ENCODE measurements at places on chromosomes 3 and 15.

- no peak for DNase-seq
Measured at GRCh38 chr3:63556401-63556800, 96.1 kb upstream of the SNTN start.

DNA sequence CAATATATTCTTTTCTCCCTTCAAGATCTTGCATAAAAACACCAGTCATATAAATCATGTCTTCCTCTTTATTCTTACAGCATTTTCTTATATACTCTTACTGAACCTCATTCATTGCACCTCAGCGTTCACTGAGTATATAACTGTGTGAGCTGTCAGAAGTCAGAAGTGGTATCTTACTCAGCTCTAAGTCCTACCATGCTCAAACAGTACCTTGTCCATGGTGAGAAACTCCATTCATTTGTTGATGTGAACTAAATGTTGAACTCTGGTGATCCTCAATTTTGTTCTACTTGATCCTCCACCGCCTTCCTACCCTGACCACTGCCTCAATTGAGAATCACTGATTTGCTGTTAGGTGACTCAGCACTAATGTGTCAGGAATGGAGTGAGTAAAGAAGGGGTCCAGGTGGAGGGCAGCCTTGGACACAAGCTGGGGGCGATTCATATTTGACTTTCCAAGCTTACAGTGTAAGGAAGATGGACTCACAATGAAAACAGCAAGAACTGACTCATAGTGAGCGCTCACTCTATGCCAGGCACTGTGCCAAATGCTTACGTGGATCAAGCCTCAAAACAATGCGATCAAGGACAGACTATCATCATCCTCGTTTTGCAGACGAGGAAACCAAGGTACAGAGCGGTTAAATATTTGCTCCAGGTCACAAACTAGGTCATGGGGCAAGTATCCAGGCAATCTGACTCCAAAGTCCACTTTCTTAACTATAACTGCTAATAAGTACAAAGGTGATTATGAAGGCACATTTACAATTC lies 13.5 kb upstream of the ZFYVE19 start:
- DNase-seq, result no peak

GRCh38 chr3:63990733-63991132 lies 32.6 kb downstream of the PSMD6 start:
- no peak for DNase-seq

DNA sequence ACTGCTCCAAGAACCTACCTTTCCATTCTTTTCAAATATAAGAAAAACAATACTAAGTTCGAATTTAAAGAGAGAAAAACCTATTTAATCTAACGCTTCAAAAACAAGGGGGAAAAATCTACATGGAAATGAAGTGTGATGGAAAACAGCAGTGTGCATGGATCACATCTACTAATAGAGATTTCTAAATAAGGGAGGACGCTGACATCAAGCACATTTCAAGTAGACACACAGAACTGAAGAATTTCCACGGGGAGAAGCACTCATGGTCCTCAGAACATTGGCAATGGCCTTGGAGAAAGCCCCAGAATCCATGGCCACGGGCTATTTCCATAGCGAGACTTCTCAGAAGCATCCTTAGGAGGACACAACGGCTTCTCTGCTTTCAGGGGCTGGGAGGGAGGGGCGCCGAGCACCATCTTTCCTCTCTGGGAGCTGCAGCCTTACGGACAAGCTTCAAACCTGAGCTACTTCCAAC lies 1.0 kb downstream of the TASOR start:
- DNase-seq, result no peak

DNA sequence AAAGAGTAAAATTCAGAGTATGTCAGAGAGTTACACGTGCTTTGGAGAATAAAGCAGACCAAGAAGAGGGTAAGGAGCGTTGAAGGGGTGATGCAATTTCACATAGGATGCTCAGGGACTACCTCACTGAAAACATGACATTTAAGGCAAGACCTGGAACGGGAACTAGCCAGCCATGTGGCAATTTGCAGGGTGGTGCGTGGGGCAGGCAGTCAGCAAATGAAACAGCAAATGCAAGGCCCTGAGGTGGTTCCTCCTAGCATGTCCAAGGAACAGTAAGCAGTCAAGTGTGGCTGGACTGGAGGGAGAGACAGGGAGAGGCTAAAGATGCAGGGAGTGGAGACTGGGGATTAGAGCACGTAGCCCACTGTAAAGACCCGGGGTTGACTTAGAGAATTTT lies 146.1 kb upstream of the LPP start:
- no peak for DNase-seq

- DNase-seq, result no peak
Measured at GRCh38 chr3:167870759-167871158, 135.2 kb downstream of the SERPINI1 start.

GRCh38 chr3:40097131-40098117 lies 212.1 kb upstream of the EIF1B start:
- DNase-seq, result no peak

GRCh38 chr3:138186221-138186620 lies 880 bp upstream of the ARMC8 start:
- DNase-seq, result no peak

- DNase-seq, result no peak
Measured at GRCh38 chr3:98734306-98734705, 28.8 kb upstream of the ST3GAL6 start.

- no peak for DNase-seq
Measured at GRCh38 chr3:59101231-59101736, 51.5 kb upstream of the CFAP20DC start.

- DNase-seq, result no peak
Measured at GRCh38 chr15:61556037-61556648, 327.0 kb upstream of the RORA start.

DNA sequence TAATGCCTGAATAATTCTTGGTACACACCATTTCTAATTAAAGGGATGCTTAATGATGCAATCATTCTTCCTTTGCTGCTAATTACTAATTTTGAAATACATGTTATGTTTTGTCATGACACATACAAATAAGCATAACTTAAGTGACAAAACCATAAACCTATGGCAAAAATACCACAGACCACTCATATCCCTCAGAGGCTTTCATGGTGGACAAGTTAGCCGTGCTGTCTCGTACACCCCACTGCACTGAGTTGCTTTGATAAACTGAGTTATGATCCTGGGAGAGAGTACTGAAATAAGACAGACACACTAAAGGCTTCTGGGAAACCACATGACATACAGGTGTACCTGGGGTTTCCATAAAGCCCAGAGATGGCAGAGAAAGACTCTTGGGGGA lies 913.8 kb downstream of the FHIT start:
- DNase-seq, result no peak

DNA sequence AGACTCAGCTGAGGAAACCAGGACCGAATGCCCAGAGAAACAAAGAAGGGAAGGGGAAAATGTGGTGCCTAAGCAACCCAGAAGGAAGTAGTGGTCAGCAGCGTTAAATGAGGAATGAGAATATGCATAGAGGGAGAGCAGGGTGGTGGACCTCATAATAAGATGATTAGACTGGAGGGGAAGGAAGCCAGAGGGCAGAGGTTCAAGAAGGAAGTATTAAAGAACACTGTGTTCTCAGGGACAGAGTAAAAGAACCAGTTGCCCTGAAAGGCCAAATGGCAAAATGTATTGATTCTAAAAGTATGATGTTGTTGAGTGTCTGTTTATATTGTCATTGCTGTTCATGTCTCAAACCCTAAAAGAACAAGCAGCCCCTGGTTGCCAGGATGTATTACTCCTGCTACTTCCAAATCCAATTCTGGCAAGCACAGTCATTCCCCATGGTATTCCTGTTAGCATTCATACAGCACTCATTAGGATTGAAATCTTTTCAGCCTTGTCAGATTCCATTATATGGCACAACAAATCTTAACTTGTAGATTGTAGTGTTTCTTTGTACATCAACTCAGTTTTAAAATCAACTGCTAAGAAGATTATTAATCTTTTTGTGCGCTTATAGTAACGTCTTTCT lies 23.4 kb downstream of the P2RY1 start:
- no peak for DNase-seq

DNA sequence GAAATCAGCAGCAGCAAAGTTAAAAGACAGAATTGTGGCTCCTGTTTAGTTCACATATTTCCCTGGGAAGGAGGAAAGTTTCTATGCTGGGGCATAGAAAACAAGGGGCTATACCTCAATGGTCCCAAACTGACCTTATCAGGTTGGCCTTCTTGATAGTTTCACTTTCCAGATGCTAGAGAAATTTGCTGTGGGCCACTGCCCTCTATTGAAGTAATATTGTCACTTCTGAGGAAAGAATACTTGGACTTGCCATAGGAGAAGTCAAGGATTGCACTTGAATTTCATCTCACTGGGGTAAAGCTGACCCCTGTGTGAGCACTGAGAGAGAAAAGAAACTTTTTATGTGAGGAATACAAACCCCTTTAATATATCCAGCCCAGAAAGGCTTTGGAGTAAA lies 49.3 kb upstream of the XCR1 start:
- no peak for DNase-seq

DNA sequence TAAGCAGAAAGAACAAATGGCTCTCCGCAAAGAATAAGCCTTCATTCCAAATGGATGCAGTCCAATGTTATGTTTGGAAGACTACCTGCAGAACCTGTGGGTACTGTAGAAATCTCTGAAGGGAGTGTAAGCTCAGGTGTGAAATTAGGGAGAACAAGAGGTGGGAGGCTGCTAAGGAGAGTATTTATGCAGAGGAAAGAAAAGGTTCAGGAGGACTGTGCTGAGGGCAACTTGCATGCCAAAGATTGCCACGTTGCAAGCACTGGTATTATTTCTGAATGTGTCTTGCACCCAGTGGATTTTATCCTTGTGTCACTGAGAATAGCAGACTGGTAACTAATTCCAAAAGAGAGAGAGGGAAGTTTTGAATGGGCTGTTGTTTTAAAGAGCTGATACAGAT lies 144.1 kb downstream of the ITPR1 start:
- no peak for DNase-seq

- no peak for DNase-seq
Measured at GRCh38 chr15:99997112-99997651, 263.9 kb upstream of the LYSMD4 start.

GRCh38 chr3:151008699-151009098 lies 36.2 kb upstream of the CLRN1 start:
- peak; percentile 67 for DNase-seq

- DNase-seq, result no peak
Measured at GRCh38 chr3:149435996-149436885, 38.3 kb upstream of the TM4SF4 start.

GRCh38 chr15:62972814-62973213 lies 69.7 kb upstream of the TPM1 start:
- DNase-seq, result no peak

GRCh38 chr3:143163562-143164100 lies 44.1 kb downstream of the CHST2 start:
- DNase-seq, result no peak
